ENCODE measurements at places on chromosomes 2 and 18. TPM values are rescaled to one million over a fixed set of nuclear protein-coding genes. Genes with fewer than 3 reads are reported as not detected.

Gene DYNAP
- polyA plus RNA-seq: not detected

Gene AGPS
- polyA plus RNA-seq: 5.5 TPM

Gene RND3
- polyA plus RNA-seq: 136 TPM

DNA sequence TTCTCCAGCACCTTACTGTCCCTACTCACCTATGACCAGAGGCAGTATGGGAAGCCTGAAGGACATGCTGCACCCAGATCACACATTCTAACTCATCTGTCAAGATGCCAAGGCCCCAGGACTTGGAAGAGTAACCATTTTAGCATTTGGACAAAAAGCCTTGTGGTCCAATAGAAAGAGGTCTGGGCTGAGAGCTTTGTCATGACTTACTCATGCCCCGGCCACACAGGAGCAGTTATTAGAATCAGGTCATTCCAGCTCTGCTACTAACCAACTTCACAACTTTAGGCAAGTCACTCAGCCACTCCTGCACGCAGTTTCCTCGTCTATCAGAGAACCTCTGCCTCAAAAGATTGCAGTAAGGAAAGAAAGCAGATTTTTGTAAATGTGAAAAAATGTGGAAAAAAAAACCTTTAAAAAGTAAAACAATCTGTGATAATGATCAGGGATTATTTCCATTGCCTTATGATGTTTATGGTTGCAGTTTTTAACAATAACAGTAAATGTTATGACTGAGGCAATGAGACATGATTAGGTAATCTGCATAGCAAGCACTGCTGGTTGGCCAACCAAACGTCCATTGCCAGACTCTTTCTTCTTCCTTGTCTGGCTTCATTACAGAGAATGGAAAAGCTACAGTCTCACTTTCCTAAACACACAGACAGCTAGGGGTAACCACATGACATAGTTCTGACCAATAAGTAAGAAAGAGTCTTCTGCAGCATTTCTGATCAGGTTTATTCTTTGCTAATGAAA, 255.4 kb upstream of the CHAC2 start:
- peak; percentile 79 for DNase-seq
- peak overlapping the region; percentile 74 for H3K27ac ChIP-seq
- H3K4me3 ChIP-seq: no peak overlapping the region
- no peaks in the 10 kb centered on the region for H3K27me3 ChIP-seq
- H3K4me1 ChIP-seq: peaks cover 5% of the 10 kb centered on the region

DNA sequence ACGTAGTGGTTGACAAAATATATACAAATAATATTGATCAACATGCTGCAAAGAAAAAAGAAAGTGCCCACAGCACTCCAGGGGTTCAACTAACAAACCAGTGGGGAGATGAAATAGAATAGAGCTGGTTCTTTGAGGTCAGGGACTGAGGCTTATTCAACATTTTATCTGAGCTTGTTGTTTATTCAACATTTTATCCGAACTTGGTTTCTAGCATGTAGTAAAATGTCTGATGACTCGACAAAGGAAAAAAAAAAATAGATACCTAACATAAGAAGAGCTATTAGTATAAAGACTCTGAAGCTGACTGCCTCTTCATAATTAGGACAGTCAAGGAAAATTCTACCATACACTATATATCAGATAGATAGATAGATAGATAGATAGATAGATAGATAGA, 440.9 kb downstream of the NRXN1 start:
- no peak overlapping the region for H3K27ac ChIP-seq
- no peaks in the 10 kb centered on the region for H3K4me1 ChIP-seq
- H3K27me3 ChIP-seq: no peaks in the 10 kb centered on the region
- no peaks in the 10 kb centered on the region for H3K36me3 ChIP-seq
- no peak overlapping the region for H3K4me3 ChIP-seq

Data from IMR-90 (cell line).